Mesenchymal stem cell (in vitro differentiated cells and primary cell): ENCODE measurements at places on chromosomes 5 and 9.
A peak's percentile ranks its signal among the peaks of the same experiment; 100 is the strongest.

GRCh38 chr5:34474573-34475021 is 181.5 kb upstream of the RAI14 start:
- peak; percentile 66 for DNase-seq

DNA sequence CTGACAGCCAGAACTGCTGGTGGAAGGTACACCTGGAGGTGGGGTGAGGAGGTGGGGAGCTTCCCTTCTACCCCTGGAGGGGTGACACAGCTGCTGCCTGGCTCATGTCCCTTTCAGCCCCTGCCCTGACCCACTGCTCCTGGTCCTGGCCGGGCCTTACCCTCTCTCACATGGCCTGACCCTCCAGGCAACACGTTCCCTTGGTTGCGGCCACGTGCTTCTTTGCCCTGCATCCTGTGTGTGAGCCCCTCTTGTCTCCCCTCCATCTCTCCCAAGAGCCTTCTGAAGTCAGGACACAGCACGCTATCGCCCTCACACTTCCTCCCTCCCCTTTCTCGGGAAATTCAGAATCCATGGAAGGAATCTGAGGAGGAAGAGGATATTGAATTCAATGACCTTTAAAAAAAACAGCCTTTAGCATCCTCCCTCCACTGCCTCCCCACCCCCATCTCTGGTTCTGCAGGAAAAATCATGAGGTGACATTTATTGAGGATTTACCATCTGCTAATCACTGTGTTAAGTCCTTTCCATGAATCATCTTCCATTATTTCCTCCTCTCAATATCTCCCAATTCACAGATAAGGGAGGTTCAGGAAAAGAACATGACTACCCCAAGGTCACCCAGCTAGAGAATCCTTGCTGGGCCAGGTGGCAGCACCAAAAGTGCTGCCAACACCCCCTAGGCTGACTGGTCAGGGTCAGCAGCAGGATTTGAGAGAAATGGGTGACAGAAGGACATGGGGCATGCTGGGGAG is 8.3 kb downstream of the AQP3 start:
- no peak for DNase-seq

GRCh38 chr9:4832786-4833579 is 40.2 kb downstream of the RCL1 start:
- DNase-seq, result peak; percentile 98

- no peak for DNase-seq
Observed at GRCh38 chr5:156328161-156328560, 1.2 kb downstream of the SGCD start.

- DNase-seq, result no peak
Observed at GRCh38 chr5:59238126-59238902, 655.2 kb downstream of the PDE4D start.

DNA sequence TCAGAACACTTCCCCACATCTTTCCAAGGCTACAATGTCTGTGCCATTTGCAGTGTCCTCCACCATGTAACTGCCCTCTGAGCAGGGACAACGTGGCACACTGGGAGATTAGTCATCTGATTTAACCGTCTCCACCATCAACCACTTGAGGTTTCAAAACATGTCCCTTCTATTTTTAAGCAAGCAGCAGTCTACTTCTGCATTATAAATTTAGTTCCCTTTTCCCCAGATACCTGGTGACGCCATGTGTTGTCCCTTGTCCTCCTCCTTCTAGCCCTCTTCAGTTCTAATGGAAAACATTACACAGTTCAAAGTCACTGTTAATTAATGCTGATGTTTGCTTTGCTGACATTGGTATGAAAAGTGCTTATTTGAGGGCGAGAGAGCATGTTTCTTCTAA is 52.8 kb downstream of the ATP10B start:
- no peak for DNase-seq

- no peak for DNase-seq
Observed at GRCh38 chr5:104344809-104345208, 782.2 kb upstream of the NUDT12 start.

GRCh38 chr9:100219347-100219746 is 120.3 kb downstream of the INVS start:
- no peak for DNase-seq

GRCh38 chr9:133880136-133880535 is 112.0 kb downstream of the VAV2 start:
- DNase-seq, result no peak

- DNase-seq, result no peak
Observed at GRCh38 chr5:8349855-8350254, 480.9 kb downstream of the MTRR start.

DNA sequence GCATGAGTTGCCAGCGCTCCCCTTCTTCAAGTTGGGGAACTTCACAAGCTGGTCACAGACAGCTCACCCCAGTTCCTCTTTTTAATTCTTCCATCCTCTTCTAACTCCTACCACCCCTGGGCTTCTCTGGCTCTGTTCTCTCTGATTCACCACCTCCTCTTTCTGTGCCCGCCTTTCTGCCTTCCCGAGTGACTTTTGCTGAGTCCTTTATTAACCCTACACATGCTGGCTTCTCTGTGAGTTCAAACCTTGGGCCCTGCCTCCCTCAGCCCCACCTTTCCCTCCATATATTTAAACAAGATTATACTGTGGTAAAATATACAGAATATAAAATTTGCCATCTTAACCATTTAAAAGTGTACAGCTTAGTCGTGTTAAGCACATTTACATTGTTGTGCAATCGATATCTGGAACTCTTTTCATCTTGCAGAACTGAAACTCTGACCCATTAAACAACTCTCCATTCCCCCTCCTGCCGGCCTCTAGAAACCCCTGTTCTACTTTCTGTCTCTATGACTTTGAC is 32.0 kb downstream of the SLC46A2 start:
- DNase-seq, result no peak

DNA sequence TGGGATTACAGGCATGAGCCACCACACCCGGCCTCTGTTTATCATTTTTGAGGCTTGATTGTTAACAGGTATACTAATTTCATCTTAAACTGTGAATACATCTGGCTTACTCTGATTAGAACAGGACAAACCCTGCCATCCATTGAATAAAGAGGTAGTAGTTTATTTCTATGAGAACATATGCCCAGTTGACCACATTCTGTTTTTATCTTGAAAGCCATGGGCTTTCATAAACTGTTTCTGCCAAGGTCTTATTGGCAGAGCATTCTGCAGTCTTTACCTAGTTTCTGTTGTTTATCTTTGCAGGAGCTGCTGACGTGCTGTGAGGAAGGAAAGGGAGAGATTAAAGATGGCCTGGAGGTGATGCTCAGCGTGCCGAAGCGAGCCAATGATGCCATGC is 184.9 kb upstream of the OTULINL start:
- no peak for DNase-seq

GRCh38 chr9:22790329-22790728 is 343.7 kb downstream of the DMRTA1 start:
- no peak for DNase-seq

GRCh38 chr9:136409557-136410455 is 608 bp downstream of the ENTR1 start:
- peak; percentile 65 for DNase-seq

- no peak for DNase-seq
Observed at GRCh38 chr5:119031905-119032304, 39.0 kb upstream of the DMXL1 start.

GRCh38 chr5:16935231-16936149 is 598 bp downstream of the MYO10 start:
- no peak for DNase-seq

DNA sequence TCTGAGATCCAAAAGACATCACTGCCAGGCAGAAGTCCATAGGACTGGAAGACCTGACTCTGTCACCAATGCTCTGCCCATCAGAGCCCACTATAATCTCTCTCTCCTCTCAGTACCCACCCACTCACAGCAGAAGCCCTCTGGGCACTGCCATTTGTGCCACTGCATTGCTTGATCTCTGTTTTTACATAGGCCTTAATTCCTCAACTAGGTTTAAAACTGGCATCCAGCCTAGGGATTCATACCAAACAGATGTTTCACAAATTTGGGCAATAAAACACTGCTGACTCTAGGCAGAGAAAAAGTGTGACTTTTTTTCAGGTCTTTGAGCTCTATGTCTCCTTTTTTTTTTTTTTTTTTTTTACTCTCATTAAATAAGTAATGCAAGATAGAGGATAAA is 91.1 kb upstream of the RANBP3L start:
- DNase-seq, result no peak

- no peak for DNase-seq
Observed at GRCh38 chr5:130002183-130002582, 97.9 kb downstream of the CHSY3 start.

GRCh38 chr5:67051164-67051563 is 145.4 kb downstream of the CD180 start:
- DNase-seq, result no peak

DNA sequence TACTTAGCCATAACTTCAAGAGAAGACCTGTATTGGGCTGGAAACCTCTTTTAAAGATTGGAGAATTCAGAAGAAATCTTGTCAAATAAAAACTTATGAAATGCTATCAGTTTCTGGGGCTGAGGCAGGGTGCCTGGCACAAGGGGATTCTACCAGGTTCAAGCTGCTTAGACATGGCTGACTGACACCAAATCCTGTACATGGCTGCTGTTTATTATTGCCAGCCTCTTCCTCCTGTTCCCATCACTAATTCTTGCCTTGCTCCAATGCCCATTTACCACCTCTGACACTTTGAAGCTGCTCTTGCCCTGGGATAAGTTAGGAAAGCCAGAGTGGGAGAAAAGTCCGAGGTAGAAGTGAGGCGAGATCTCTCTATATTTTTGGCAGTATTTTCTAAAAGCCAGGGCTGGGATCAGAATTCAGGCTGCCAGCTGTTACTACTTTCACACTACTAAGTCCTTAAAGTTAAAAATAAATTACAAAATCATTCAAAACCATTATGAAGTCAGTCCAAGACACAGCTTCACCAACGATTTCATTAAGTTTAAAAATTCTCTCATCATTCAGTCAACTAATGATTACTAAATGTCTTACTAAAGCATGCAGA is 66.3 kb upstream of the TNFAIP8 start:
- no peak for DNase-seq

DNA sequence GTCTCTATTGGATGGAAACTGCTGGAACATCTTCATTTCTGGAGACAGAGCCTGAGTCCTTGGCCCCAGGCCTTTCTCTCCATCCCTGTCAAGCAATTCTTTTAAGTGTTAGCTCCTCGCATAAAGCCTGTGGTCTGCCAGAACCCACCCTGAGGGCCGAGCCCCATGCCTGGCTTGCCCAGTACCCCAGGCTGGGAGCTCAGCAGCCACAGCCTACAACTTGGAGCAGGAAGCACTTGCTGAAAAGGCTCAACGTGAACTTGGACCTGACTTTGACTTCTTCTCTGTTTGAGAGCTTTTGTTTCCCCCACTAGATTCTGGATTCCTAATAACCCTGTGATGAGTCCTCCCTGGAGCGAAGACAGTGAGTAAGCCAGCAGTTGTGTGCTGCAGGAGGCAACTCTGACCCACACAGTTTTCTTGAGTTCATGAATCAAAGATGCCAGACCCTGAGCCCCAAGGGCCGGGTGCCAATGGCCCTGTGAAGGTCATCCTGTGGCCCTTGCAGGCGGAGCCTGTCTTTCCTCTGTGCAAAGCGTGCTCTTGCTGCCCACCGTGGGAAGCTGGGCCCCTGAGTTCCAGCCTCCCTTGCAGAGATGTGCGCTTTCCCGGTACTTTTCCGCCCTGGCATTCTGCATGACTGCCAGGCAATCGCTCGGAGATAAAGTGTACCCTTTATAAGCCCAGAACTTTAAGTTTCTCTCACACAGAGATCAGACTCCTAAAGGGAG is 64.3 kb upstream of the RUFY1 start:
- peak; percentile 6 for DNase-seq

DNA sequence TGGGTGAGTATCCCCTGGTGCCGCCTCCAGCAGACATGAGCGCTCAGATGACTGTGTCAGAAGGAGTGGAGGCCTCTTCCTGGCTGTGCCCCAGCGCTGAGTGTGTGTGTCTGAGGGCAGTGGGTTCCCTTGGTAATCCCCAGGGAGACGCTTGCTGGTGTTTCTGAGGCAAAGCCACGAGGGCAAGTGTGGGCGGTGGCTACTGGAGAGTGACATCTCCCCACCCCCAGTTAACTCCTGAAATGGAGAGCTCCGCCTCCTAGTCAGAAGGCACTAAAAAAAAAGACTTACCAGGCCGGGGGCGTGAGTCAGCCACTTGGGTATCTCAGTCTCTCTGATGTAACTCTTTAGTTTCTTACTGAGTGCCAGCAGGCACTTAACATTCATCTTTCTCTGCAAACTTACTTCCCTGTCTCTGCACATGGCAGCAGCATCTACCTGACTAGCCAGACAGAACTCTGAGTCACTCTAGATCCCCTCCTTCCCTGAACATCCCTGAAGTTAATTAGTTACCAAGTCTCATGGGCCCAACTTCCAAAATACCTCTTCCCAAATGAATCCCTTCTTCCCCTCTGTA is 19.3 kb downstream of the ORM2 start:
- DNase-seq, result peak; percentile 100

DNA sequence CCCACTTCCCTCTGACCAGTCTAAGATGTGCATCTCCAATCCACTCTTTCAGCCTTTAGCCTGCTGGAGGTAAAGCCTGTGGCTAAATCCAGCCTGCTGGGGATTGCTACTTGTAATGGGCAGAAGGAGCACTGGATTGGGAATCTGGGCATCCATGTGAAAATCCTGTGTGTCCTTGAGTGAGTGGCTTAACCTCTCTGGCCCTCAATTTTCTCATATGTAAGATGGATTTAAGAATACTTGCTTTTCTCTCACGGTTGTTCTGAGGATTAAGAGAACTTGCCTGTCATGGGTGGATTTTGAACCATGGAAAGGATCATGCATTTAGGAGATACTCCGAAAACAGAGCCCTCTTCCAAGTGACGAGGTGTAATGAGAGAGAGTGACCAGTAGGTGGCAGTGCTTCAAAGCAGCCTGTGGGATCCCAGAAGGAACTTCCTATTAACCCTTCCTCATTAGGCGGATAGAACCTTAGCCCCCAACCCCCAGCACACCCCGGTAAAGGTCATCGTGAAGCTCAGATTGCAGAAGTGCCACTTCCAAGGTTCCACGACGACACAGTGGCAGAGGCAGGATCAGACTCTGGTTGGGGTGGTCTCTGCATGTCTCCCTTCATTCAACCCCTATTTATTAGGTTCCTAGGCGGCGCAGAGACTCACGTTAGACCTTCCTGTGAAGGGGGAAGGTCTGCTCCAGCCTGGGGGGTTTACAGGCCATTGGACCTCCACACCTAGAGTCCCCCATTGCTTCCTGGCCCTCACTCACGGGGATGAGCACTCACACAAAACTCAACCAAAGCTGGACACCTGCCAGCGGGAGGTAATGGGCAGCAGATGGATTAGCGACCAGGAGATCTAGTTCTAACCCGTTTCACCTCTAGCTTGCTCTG is 68.7 kb upstream of the ZNF618 start:
- DNase-seq, result peak; percentile 56

- DNase-seq, result no peak
Observed at GRCh38 chr9:23542927-23543326, 283.1 kb downstream of the ELAVL2 start.

DNA sequence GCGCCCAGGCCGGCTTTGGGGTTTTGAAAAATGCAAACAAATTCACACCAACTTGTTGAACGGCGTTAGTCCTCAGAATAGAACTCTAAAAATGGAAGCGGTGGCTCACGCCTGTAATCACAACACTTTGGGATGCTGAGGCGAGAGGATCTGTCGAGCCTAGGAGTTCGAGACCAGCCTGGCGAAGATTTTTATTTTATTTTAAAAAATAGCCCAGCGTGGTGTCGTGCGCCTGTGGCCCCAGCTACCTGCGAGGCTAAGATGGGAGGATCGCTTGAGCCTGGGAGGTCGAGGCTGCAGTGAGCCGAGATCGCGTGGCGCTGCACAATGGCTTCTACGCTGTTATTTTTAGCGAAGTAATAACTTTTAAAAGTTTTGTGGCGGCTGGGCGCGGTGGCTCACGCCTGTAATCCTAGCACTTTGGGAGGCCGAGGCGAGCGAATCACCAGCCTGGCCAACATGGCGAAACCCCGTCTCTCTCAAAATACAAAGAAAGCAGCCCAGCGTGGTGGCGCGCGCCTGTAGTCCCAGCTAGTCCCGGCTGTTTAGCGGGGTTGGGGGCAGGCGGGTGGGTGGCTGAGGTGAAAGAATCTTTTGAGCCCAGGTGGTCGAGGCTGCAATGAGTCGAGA is 694 bp upstream of the PLIN2 start:
- peak; percentile 73 for DNase-seq
